ENCODE measurements at places on chromosomes 6 and 20.
A peak's percentile ranks its signal among the peaks of the same experiment; 100 is the strongest.

GRCh38 chr20:50579511-50579910 lies 69.3 kb downstream of the PTPN1 start:
- DNase-seq: no peak

GRCh38 chr6:19332806-19333460 lies 504.2 kb upstream of the ID4 start:
- no peak for DNase-seq

DNA sequence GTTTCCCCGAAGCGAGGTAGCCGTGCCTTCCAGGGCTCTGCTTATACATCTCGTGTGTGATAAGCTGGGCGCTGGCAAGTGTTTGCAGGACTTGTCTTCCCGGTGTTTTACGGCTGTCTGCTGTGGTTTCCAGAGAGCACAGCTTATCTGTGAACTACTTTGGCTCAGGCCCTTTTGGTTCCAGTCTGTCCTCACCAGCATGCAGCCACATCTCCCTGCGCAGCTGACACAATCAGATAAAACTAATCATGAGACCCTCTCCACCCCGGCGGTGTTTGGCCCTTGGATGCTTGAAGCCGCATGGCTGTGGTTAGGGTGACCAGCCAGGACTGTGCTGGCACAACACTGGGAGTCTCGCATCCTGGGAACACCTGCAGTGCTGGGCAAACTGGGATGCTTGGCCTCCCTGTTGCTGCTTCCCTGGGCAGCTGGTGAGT lies 241.8 kb upstream of the FOXQ1 start:
- DNase-seq: no peak

GRCh38 chr6:16057446-16057845 lies 71.4 kb upstream of the MYLIP start:
- no peak for DNase-seq

DNA sequence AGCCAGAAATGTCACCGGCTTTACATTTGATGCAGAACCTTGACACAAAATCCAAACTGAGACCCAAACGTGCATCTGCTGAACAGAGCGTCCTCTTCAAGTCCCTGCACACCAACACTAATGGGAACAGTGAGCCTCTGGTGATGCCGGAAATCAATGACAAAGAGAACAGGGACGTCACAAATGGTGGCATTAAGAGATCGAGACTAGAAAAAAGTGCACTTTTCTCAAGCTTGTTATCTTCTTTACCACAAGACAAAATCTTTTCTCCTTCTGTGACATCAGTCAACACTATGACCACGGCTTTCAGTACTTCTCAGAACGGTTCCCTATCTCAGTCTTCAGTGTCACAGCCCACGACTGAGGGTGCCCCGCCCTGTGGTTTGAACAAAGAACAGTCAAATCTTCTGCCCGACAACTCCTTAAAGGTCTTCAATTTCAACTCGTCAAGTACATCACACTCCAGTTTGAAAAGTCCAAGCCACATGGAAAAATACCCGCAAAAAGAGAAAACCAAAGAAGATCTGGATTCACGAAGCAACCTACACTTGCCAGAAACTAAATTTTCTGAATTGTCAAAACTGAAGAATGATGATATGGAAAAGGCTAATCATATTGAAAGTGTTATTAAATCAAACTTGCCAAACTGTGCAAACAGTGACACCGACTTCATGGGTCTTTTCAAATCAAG lies 108.4 kb downstream of the RTN4IP1 start:
- DNase-seq: no peak

DNA sequence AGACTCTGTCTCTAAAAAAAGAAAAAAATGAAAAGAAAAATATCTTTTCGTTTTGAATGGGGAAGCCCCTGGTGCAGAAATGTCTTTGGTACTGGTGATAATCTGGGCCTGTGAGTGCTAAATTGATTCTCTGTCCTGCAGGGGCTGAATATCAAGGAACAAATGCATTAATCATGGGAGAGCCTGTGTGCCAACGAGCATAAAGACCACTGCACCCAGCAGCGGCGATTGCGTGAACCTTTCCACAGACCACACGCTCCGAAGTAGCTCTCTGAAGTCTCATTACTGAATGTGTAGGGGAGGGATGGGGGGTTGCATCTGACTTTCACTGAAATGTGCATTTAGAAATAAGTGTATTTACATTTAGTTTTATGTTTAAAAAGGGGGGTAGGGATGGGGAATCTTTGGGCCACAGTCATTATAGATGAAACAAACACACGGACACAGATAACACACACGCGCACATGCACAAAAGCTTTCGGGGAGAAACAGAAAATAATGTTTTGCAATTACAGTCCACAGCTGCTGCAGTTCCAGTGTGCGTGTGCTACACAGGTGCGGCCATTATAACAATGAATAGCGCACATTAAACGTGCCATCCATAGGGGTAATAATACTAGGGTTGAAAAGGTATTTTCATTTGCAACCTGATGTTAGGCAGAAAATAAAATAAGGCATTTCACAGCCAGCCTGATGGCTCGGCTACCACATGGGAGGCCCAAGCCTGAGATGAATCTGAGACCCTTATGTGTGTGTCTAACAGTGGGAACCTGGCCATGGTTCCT lies 154.0 kb downstream of the MBOAT1 start:
- peak; percentile 58 for DNase-seq
